A549 treated with DMSO at 1 μM for 4 hours (cell line): ENCODE measurements at places on chromosomes 12 and 14. TPM values are rescaled to one million over a fixed set of nuclear protein-coding genes. Genes with fewer than 3 reads are reported as not detected.

Gene ASCL1
- total RNA-seq = 0.03 TPM in 2 of 5 replicates, not detected in the others

Gene GALNT16
- total RNA-seq = 2.5 to 4.2 TPM (median 3.6 TPM) in 5 replicates

Gene SPTB
- total RNA-seq = 0.80 to 1.1 TPM (median 1.00 TPM) in 5 replicates

Gene SOAT2
- 0.10 to 0.26 TPM (median 0.19 TPM) in 5 replicates for total RNA-seq

Gene BICDL1
- total RNA-seq = 2.4 to 4.3 TPM (median 4.0 TPM) in 5 replicates
